Epithelial cell of proximal tubule (primary cell): ENCODE measurements at places on chromosomes 1 and 21.

GRCh38 chr1:180144659-180145357 is 9.9 kb upstream of the QSOX1 start:
- no peak for DNase-seq

DNA sequence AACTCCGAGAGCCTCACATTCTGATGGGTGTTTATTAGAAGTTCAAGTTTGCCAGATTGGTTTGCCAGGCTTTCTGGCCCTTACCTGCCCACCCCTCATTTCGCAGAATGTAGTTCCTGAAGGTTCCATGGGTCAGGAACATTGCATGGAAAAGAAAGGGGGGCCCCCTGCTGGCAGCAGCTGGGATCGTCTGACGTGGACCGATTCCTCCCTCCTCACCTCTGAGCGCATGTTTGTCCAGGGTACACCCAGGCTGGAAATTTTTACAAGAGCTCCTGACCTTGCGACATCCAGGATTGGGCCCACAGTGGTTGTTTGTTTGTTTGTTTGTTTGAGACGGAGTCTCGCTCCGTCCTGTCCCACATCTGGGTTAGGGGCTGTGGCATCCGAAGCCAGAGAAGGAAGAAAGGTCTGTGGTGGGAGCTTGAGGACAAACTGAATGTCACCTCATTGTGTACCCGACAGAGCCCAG is 126.0 kb upstream of the TMEM51 start:
- no peak for DNase-seq

DNA sequence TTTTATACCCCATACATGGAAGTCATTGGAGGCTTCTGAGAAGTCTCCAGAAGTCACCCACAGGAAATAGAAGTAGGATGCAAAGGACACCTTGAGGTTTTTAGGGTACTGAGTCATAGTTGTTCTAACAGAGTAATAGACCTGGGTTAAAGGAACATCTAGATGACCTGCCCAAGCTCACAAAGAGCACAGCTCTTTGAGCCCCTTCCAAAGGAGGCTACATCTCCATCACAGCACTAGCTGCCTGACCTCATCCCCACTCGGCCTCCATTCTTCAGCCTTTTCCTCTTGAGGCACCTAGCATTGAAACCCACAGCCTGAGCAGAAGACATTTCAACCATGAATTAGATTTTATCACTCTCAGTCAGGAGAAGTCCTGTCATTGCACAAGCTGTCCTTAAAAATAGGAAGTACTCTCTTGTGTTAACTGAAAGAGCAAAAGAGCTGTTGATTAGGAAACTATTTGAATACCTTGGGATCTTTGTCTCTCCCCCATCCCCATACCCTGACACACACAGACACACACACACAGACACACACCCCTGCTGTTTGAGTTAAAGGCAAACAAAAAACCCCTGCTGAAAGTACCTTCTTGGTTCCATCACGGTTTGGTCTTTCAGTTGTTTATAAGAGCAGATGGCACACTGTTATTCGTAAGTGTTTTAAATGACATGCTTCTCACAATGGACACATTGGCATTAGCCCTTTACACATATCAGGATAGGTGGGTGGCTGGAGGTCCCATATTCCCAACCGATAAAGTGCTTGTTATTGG is 22.2 kb downstream of the MKNK1 start:
- no peak for DNase-seq

DNA sequence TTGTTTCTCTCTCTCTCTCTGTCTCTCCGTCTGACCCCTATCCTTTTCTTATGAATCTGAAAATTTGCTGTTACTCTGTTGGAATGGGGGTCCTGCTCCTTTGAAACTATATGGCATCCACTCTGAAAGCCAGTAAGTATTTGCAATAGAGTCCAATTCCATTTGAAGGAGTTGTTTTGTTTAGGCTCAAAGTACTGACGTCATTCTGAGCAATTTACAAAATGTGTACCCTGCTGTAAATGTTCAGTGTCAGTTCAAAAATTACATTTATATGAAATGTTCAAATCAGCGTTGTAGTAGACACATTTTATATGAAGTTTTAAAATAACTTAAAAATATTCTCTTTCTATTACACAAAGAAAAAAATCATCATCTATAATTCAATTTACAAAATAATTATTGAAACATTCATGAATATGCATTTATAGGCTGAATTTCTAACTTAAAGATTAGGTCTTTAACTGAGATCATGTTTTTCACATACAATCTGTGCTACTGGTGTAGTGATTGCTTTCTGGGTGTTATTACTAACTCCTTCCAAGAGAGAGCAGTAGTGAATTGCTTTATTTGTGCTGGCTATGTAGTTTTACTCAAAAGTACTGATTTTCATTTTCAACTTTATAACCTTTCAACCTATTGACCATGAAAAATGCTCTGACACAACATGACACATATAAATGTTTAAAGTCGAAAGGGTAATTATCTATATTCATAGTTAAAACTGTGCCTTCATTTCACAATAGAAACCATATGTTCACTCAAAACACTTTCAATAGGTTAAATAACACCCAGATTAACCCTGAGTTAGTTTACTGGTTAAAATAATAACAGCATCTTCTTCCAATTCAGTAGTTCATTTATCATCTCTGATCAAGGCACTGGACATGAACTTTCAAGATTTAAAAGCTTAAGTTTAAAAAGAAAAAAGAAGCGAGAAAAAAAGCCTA is 253.1 kb upstream of the ADGRL4 start:
- DNase-seq: peak; percentile 15

DNA sequence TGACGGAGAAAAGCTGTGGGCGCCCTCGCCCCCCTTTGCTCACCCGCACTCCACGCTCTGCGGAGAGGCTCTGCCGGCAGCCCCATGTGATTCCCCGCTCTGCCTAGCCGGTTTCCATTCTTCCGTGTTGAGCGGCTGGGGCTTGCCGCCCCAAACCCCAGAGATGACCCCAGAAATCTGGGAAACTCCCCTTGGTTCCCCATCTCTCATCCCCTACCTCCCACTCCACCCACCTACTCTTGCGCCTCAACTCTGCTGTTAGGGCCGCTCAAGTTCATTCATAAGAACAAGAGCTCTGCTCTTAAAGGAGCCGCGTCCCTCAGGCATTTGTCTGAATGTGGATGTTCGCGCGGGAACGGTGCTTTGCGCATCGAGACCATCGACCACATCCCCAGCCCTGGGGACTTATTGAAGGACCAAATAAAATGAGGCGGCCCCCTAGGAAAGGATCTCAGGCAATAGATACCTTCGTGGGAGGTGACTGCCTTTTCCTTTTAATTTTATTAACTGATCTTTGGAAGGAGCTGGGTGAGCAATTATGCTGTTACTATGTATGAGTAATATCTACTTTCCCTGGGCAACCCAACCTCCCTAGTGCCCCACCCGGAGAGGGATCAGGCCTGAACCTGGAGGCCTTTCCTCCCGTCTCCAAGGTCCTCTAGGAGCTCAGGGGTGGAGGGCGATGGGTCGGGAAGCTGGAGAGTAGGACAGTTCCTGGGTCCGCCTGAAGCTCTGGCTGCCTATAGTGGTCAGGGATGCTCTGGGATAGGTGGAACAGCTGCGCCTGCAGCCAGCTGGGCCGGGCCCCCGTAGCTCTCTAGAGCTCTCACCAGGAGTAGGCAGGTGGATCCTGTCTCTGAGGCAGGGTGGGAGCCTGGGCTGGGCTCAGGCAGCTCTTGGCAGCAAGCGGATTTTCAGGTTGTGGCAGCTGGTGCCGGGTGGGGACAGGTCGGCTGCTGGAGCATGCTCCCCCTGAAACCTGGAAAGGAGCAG is 898 bp downstream of the MFSD2A start:
- DNase-seq: no peak

GRCh38 chr1:162090378-162090777 is 20.9 kb downstream of the NOS1AP start:
- no peak for DNase-seq

GRCh38 chr21:41960386-41960785 is 6.6 kb upstream of the C2CD2 start:
- DNase-seq: no peak

DNA sequence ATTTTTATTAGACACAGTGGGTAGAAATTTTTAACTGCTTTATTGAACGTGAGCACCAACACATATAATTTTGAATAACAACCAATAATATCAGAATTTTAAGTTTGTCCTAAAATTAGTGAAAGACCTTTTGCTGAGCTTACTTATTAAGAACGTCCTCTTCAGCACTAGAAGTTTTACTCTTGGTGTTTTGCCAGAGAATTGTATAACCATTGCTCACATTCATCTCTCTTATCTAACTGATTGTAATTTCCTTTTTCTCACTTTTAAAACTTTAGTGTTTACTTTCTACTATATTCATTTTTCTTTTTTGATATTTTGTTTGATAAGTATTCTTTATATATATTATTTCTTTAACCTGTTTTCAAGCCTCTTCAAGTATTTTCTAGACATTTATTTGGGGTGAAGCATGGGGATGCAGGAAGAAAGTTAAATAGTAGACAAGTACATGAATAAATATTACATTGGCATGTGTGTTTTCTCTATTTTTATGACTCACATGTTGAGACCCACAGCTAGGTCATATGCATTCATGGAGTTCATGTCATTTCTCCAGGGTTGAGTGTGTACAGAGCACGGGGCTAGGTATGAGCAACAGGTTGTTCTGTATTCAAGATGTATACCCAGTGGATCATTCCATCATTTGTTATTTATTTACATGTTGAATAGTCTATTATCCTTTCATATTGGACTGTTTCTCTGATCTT is 90.6 kb downstream of the ATP6V1G3 start:
- DNase-seq: no peak

- no peak for DNase-seq
Measured at GRCh38 chr21:29205009-29205408, 74.6 kb downstream of the MAP3K7CL start.

DNA sequence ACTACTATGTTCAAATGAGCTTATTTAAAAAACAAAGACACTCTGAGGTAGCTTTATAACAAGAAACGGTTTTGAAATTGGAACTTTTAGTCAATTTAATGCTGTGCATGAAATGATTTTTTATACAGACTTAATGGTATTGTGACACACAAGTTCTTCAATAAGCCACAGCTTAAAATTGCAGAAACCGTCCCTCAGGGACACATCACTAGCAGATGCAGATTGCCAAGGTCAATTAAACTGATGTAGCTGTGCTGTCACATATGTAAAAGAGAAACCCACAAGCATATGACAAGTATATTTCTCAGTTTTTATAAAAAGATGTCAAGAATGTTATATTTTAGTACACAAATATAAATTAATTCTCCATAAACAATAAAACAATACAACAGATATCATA is 366.9 kb downstream of the DPYD start:
- no peak for DNase-seq

GRCh38 chr1:45084562-45084961 is 72.5 kb downstream of the UROD start:
- no peak for DNase-seq

DNA sequence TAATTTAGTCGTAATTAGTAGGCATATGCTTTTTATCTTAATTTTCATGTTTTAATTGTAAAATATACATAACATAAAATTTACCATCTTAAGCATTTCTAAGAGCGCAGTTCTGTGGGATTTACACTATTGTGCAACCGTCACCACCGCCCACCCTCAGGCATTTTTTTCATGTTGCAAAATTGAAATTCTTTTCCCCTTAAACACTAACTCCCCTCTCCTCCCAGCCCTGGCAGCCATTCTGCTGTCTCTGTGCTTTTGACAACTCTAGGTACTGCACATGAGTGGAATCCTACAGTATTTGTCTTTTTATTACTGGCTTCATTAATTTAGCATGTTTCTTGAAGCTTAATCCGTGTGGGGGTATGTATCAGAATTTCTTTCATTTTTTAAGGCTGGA is 7.8 kb downstream of the PIK3CD start:
- DNase-seq: no peak

- DNase-seq: no peak
Measured at GRCh38 chr21:36698981-36699545, at the start of gene SIM2. TSS of gene SIM2 (plus strand) at chr21:36699115. CDS start at chr21:36699747, 632 bp downstream.

GRCh38 chr1:147545133-147545532 is 3.8 kb downstream of the BCL9 start:
- peak; percentile 82 for DNase-seq

DNA sequence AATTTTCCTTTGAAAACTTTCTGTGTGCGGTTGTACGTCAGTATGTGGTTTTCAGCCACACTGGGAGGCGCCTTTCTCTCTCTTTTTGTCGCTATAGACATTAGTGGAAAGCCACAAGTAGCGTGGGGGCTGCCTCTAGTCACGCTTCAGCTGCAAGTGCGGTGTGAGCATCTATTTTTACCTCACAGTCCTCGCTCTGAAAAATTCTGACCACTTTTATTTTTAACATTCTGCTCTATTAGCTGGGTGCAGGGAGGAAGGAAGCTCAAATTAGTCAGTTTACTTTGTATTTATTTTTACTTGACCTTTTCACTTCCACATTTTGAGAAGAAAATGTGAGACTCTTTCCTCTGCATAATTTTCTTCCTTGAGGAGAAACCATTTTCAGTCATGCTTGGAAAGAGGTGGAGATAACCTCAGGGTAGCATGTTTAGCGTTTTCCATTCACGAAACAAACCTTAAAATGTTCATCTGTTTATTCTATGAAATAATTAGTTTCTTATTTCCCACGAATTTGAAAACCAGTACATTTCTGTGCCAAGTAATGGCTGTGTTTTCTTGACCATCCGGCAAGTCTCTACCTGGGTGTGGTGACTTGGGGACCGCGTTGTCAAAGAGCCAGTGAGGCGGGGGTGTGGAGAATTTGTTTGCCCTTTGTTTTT is 35.6 kb downstream of the ADARB1 start:
- DNase-seq: no peak

- DNase-seq: no peak
Measured at GRCh38 chr1:4652631-4653327, 1.6 kb upstream of the AJAP1 start.

DNA sequence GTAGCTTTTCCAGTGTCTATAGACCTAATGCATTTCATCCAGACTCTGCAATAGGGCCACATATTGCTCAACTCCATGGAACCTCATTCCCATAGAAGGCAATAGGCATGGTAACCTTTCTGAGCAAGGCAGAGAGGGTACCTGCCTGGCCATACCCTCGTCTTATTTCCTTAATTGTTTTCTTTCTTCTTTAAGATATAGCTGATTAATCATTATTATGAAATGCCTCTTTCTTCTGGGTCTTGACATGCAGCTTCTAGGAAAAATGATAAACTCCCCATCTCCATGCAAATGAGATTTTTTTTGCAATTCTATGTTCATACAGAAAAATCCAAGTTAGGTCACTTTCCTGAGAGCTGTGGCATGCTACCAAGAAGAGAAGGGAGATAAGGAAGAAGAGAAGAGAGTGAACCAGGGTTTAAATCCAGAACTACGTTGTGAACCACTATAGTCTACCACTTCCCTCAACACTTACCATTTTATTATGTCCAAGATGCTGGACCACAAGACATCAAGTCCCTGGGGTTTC is 33.0 kb upstream of the IL20 start:
- no peak for DNase-seq

DNA sequence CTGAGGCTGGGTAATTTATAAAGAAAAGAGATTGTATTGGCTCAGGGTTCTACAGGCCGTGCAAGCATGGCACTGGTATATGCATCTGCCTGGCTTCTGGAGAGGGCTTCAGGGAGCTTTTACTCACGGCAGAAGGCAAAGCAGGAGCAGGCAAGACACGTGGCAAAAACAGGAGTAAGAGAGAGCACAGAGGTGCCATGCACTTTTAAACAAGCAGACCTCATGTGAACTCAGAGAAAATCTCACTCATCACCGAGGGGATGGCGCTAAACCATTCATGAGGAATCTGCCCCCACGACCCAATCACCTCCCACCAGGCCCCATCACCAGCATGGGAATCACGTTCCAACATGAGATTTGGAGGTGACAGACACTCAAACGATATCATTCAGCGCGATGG is 400.7 kb upstream of the RUNX1 start:
- no peak for DNase-seq
